ENCODE measurements at places on chromosomes 4 and X. TPM values are rescaled to one million over a fixed set of nuclear protein-coding genes. Genes with fewer than 3 reads are reported as not detected.
A peak's percentile ranks its signal among the peaks of the same experiment; 100 is the strongest.

GRCh38 chr4:141871086-141871770, 234.8 kb downstream of the IL15 start:
- no peak overlapping the region for H3K4me3 ChIP-seq
- H3K27me3 ChIP-seq, result no peaks in the 10 kb centered on the region
- no peaks in the 10 kb centered on the region for H3K36me3 ChIP-seq
- DNase-seq, result no peak
- H3K4me1 ChIP-seq, result no peaks in the 10 kb centered on the region

- no peaks in the 10 kb centered on the region for H3K4me1 ChIP-seq
- no peaks in the 10 kb centered on the region for H3K36me3 ChIP-seq
- H3K27me3 ChIP-seq, result no peaks in the 10 kb centered on the region
- H3K27ac ChIP-seq, result no peak overlapping the region
These were observed 302.6 kb downstream of the CBLL2 start for GRCh38 chrX:22575161-22575845.

DNA sequence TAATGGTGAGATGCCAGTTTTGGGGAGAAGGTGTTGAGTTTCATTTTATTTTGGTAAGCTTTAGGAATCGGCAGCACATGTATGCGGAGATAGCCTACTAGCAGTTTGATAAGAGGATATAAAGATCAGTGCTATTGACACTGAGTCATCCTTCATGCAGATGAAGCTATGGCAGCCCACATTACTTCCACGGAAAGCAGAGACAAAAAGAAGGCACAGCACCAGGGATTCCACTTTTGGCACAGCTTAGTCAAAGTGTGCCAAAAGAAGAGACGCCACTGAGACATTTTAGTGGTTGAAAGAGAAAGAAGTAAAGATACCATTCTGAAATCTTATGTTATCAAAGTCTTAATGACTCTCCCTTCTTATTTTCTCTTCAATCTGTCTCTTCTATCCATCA, 103.8 kb downstream of the GABRB1 start:
- H3K27me3 ChIP-seq, result no peaks in the 10 kb centered on the region
- no peaks in the 10 kb centered on the region for H3K4me1 ChIP-seq
- H3K27ac ChIP-seq, result no peak overlapping the region
- no peaks in the 10 kb centered on the region for H3K36me3 ChIP-seq
- no peak for DNase-seq
- no peak overlapping the region for H3K4me3 ChIP-seq

GRCh38 chr4:74097116-74097515, 1.9 kb downstream of the CXCL2 start:
- H3K27ac ChIP-seq, result peak overlapping the region; percentile 77
- no peaks in the 10 kb centered on the region for H3K27me3 ChIP-seq
- H3K36me3 ChIP-seq, result no peaks in the 10 kb centered on the region
- H3K4me3 ChIP-seq, result no peak overlapping the region
- H3K4me1 ChIP-seq, result no peaks in the 10 kb centered on the region
- no peak for DNase-seq

DNA sequence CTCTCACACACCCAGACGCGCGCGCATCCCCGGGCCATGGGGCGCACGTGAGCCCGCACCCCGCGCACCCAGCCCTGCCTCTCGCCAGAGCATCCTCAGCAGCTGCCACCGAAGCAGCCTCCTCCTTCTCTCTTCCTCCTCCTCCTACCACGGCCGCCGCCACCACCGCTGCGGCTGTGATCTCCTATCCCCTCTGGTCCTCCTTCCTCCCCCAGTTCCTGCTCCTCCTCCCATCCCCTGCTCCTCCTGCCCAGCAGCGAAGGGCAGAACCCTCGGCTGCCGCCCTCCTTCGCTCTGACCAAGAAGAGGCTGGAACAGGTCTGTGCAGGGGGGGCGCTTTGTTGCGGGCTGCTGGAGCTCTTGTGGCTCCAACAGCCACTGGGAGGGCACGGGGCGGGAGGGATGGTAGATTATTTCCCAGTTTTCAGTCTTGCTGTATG, 148.7 kb upstream of the CHRDL1 start:
- H3K36me3 ChIP-seq, result no peaks in the 10 kb centered on the region
- H3K27ac ChIP-seq, result no peak overlapping the region
- peaks cover 5% of the 10 kb centered on the region for H3K27me3 ChIP-seq
- H3K4me3 ChIP-seq, result no peak overlapping the region
- no peak for DNase-seq
- H3K4me1 ChIP-seq, result no peaks in the 10 kb centered on the region

- H3K36me3 ChIP-seq, result no peaks in the 10 kb centered on the region
- no peak for DNase-seq
- no peaks in the 10 kb centered on the region for H3K4me1 ChIP-seq
- H3K4me3 ChIP-seq, result no peak overlapping the region
- H3K27ac ChIP-seq, result no peak overlapping the region
These were observed 15.0 kb upstream of the CT47A1 start for GRCh38 chrX:121000589-121000988.

DNA sequence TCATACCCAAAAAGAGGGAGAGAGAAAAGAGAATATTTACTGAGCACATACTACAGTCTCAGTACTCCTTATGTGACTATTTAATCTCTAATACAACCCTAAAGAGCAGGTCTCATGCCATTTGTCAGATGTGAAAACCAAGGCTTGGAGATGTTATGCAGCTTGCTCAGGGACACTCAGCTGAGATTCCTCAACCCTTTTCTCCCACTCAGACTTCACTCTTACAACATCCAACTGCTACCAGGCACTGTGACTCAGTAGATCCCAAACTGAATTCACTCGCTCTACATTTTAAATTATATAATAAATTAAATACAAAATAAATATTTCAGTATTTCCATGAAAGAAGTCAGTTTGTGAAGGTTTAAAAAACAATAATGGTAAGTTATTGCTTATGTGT, 53.7 kb downstream of the TSPAN5 start:
- H3K4me1 ChIP-seq, result no peaks in the 10 kb centered on the region
- no peak for DNase-seq
- H3K27ac ChIP-seq, result no peak overlapping the region
- H3K36me3 ChIP-seq, result no peaks in the 10 kb centered on the region

The PABPC5 gene
- 2.8 TPM for total RNA-seq
